ENCODE measurements at places on chromosomes 1 and 21.
A peak's percentile ranks its signal among the peaks of the same experiment; 100 is the strongest.

DNA sequence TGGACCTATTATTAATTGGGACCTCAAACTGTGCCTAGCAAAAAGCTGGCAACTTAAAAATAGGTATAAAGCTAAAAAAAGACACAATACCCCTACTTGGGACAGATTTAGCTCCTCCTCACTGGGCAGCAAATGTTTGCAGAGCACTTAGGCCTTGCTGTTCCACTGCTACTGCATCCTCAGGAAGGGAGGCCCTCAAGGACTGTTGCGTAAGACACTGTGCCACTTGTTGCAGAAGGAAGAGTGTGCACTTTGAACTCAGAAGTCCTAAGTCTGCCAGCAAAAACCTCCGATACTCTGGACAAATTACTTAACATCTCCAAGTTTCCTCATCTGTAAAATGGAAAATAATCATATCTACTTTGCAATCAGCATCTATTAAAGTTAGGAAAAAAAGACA lies 322.9 kb downstream of the BARHL2 start:
- DNase-seq = no peak

- DNase-seq = no peak
Measured at GRCh38 chr1:33317946-33318345, 3.0 kb downstream of the A3GALT2 start.

GRCh38 chr1:44407430-44408211 lies 2.6 kb downstream of the RNF220 start:
- DNase-seq = no peak

- DNase-seq = no peak
Measured at GRCh38 chr1:203556047-203556851, 62.3 kb downstream of the OPTC start.

GRCh38 chr1:98364544-98364943 lies 297.0 kb upstream of the SNX7 start:
- no peak for DNase-seq

- no peak for DNase-seq
Measured at GRCh38 chr1:49527606-49528305, 496.0 kb downstream of the AGBL4 start.

DNA sequence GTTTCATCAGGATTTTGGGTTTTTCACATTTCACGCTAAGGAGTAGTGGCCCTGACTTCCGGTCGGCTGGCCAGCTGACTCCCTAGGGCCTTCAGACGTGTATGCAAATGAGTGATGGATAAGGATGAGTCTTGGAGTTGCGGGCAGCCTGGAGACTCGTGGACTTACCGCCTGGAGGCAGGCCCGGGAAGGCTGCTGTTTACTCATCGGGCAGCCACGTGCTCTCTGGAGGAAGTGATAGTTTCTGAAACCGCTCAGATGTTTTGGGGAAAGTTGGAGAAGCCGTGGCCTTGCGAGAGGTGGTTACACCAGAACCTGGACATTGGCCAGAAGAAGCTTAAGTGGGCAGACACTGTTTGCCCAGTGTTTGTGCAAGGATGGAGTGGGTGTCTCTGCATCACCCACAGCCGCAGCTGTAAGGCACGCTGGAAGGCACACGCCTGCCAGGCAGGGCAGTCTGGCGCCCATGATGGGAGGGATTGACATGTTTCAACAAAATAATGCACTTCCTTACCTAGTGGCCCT lies 23.1 kb upstream of the TNFRSF1B start:
- DNase-seq = no peak

DNA sequence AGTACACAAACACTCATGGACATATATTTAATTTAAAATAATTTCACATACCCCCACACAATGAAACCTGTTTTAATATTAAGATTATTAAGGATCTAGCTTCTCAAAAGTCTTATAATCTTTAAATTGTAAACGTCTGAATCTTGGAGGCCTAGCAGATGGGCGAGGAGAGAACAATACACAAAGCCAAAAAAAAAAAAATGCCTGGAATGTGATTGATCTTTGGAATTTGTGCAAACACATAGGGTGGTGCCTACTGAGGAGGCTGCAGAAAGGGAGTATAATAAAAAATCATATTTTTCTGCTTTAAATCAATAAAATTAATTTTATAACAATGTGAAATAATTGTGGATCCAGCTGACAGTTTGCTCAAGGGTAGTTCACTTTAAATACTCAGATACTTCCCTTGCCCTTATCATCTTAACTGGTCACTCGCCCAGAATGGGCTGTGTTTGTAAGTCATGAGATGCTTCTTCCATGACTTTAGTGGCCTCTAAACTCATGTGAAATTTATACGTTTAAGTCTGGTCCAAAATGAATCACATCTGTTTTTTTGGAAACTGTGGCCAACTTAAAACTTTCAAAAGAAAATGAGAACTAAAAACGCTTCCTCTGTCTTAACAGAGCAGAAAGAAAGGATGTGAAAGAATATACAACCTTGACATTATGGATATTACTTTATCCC lies 802.8 kb upstream of the CXADR start:
- DNase-seq = no peak

DNA sequence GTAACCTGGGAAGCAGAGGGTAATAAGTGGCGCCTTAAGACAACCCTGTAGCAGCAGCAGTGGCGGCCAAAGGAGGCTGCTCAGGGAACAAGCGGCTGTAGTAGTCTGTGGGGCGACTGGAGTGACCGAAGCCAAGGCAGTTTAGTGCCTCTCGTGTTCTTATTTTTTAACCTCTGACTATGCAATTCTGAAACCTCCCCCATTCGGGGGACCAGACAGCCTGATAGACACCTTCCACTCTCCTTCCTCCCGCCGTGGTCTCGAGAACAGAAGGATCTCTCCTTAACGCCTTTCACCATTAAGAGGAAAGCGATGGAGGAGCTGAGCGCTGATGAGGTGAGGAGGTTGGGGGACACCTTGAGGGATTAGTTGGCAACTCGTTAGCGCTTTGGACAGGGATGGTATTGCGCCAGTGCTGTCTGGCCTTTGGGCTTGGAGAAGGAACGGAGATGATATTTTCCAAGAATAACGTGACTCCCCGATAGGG lies 644 bp downstream of the UBE4B start:
- DNase-seq = peak; percentile 69

DNA sequence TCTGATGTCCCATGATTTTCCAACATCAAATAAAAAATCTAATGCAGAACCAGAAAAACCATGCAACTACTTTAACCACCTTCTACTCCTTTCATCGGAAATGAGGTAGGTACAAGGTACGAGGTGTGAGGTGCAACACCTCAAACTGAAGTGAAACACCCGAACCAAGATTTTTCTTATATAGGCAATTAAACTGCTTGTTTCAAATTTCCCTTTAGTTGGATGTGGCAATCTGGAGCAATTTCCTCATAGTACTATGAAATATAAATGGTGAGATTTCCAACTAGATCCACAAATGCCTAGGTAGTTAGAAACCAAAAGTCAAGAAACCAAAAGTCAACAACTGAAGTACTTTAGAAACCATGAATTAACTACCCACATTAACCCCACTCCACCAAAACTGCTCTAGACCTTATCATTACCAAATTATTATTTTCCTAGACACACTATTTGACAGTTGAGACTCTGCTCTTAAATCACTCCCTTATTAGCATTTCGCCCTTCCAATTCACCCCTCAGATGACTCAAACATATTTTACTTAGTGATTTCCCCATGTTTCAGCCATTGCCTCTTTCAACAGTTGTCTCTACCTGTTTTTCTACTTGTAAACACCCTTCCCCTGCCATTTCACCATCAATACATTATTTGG lies 37.8 kb downstream of the FUBP1 start:
- DNase-seq = no peak

DNA sequence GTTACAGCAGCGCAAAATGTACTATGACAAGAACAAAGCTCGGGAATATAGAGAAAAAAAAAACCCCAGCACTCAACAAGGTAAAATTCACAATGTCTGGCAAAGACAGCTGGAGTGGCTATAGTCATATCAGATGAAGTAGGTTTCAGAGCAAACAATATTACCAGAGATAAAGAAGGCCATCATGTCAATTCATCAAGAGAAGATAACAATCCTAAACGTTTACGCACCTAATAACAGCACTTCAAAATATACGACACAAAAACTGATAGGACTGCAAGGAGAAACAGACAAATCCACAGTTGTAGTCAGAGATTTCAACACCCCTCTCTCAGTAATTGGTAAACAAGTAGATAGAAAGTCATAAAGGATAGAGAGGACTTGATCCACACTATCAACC lies 455.2 kb downstream of the PTPRU start:
- no peak for DNase-seq

DNA sequence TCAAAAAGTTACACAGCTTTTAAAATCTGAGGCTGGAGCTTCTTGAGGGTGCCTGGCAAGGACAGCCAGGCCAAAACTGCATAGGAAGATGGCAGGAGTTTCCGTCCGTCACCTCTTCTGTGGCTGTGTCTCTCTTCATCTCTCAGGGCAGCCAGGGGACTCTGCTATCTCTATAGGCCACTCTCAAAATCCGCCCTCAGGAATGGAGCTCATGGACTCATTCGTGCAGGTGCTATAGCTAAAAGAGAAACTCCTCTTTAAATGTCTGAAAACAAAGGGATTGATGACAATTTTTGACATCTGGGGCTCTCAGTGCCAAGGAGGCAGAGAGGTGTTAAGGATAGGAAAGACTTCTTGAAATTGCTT lies 27.2 kb downstream of the OVAAL start:
- DNase-seq = no peak

GRCh38 chr21:32978331-32979270 lies 47.1 kb upstream of the OLIG2 start:
- no peak for DNase-seq

DNA sequence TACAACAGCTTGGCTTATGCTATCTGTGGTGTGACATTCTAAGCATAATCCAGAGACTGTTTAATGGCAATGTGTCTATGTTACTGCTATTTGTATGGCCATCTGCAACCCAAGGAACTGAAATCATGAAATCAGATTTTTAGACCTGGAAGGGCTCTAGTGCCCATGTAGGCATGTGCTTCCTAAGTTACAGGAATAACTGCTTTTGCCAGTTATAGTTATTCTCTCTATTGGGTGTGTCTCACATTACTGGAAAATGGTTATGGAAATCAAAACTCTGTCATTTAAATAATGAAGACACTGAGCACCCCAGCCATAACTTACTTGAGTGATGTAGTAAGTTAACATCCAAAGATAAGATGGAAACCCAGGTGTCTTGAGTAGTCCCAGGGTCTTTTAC lies 12.6 kb upstream of the JUN start:
- no peak for DNase-seq

DNA sequence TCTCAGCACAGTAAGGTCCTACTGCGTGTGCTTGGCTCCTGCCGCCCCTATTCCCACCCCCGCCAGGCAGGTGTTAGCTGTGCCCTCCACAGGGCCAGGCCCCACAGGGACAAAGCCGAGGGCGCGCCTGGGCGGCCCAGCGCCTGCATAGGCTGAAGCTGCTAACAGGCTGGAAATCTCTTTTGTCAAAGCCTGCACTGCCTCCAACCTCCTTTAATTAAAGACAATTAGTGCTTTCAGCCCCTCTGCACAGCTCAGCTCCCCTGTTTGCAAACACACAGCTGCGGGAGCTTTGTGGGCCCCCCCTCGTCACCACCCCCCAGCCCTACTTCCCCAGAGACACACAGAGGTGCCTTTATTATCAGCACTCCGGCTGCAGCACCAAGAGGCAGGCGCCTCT lies 95.9 kb downstream of the EPHB2 start:
- peak; percentile 74 for DNase-seq

DNA sequence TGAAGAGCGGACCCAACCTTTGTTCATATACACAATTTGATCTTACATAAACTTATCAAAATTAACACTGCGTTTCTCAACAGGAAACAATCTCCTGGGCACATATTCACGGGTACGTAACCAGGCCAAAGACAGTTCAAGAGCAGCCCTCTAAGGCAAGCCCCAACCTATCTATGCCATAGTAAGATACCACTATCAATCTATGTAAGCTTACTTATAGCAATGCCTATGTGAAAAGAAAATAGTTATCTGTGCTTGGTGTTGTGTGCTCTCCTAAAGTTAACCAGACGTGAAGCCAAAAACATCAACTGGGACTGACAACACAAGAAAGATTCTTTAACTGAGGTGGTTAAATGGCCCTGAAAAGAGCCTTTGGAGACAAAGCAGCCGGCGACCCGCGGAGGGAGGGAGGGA lies 49.4 kb upstream of the BOLA1 start:
- no peak for DNase-seq

- no peak for DNase-seq
Measured at GRCh38 chr1:74481607-74482006, 30.8 kb downstream of the LRRC53 start.

GRCh38 chr1:1162597-1163537 lies 10.8 kb upstream of the TTLL10 start:
- peak; percentile 75 for DNase-seq

DNA sequence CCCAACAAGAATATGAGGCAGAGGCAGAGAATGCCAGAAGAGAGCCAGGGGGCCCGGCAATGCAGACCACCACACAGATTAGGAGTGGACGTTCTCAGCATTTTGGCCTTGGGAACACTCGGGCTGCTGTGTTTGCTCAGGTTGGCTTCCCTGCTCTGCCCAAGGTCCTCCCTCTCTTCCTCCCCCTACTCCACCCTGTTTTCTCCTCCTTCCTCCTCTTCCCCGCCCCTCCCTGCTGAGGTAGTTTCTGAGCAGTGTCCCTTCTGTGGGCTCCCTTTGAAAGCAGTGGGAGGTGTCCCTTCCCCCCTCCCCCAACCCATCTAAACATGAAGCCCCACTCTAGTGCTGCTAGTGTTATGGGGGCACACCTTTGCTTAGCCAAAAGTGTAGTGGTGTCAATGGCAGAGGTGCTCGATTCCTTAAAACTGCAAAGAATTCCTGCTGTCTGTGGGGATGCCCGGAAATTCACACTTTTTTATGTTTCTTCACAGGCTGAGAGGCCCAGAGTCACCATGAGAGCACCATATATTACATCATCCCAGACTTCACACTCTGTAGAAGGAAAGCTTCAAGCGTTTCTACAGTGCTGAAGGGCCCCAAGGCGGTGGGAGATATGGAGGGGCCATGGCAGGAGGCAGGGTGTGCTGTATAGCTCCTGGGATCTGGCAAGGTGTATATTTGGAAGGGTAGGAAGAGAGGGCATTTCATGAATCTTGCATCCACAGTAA lies at the start of gene HHIPL2:
Gene HHIPL2 (minus strand): TSS at position 161 of the 728 bp plus-strand sequence. CDS start 60 bp downstream, at position 101.
- no peak for DNase-seq

GRCh38 chr1:47161298-47162040 lies 24.2 kb downstream of the CYP4A22 start:
- DNase-seq = no peak

- DNase-seq = no peak
Measured at GRCh38 chr1:1997576-1997975, 6.0 kb downstream of the CFAP74 start.

- no peak for DNase-seq
Measured at GRCh38 chr21:44432841-44433790, 22.2 kb upstream of the LRRC3 start.

DNA sequence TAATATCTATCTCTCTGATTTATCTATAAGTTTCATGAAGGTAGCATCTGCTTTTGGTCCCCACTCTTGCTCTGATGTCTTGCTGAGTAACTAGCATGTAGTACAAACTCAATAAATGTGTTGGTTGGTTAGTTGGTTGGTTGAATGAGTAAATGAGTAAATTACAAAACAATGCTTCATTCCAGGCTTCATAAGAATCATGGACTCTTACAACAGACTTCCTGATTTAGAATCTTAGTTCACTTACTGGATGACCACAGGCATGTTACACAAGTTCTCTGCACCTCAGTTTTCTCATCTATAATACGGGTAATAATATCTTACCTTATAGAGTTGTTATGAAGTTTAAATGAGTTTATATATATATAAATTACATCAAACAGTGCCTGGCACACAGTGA lies 98.6 kb downstream of the ZNF281 start:
- no peak for DNase-seq

GRCh38 chr21:40313260-40313659 lies 446.0 kb downstream of the PCP4 start:
- DNase-seq = no peak

GRCh38 chr1:113031171-113031933 lies 41.6 kb upstream of the LRIG2 start:
- peak; percentile 87 for DNase-seq
